ENCODE measurements at places on chromosomes 12 and 14.

DNA sequence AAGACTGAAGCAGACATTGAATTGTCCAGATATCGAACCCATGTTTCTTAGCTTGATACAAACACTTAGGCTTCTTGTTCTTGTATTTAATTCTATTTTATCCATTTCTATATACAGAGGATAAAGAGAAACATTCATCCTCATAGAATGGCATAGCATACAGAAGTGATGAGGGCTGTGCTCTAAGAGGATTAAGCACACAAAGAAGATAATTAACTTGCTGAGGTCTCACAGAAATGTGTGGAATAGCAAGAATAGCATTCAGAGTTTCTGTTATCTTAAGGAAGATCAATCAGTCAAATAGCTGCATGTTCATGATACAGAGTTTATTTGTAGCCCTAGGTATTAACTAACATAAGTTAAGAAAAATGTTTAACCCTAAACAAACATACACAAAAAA lies 27.3 kb upstream of the STRAP start:
- ATAC-seq = no peak

GRCh38 chr12:121942145-121942718 lies 23.8 kb downstream of the CFAP251 start:
- ATAC-seq = no peak

GRCh38 chr12:108950991-108951739 lies 69.7 kb downstream of the SVOP start:
- ATAC-seq = peak; percentile 81

DNA sequence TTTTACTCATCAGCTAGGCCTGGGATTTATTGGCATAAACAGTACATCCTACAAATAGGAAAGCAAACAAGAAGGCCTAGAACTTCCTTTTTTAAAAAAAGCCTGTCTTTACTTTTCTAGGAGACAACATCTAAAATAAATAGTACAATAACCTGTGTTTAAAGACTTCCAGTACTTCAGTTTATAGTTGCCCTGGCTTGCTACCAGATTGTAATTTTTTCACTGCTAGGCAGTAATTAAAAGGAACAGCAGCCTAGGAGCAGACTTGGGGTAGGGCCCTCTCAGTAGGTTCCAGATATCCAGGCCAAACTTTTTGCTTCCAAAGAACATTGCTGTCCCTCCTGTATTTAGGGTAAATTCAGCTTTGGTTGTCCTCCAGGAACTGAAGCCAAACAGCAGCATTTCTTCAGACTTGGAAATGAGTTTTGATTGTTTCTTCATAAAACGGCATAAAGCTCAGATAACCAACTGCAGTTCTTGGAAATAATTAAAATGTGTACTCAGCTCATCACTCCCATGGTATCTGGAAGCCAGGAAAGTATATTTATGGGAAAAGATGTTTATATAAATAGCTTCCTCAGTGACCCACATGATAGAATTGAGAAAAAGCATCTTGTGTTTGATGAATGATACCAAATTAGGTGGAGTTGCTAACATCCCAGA lies 61.7 kb downstream of the PPP1R36 start:
- no peak for ATAC-seq

- no peak for ATAC-seq
These were observed 178.1 kb upstream of the HMGA2 start for GRCh38 chr12:65646127-65646643.

DNA sequence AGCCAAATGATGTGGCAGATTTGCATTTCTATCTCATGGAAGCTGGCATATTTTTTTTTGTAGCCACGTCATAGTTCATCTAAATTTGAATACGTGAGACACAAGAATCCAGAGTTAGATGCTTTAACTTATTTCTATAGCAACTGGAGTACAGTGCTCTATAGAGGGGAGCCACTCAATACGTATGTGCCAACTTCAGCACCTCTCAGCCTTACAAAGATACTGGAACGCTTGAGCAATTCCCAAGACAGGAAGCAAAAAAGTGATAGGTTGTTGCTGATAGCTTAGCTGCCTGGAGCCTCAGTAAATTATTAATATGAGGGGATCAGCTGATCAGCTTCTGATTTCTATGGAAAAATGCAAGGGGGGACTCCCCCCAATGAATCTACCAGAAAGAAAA lies 24.1 kb upstream of the PELI2 start:
- ATAC-seq = no peak

DNA sequence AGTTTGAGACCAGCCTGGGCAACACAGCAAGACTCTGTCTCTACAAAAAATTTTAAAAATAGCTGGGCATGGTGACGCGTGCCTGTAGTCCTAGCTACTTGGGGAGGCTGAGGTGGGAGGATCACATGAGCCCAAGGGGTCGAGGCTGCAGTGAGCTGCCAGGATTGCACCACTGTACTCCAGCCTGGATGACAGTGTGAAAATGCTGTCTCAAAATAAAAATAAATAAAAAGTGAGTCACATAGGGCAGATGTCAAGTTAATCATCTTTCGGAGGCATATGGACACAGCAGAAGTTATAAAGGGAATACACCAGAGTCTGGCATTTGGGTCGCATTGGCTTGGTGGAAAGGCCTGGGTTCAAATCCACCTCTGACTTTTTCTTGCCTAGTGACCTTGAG lies 92.7 kb downstream of the PHETA1 start:
- ATAC-seq = no peak

GRCh38 chr14:97344666-97345065 lies 547.5 kb downstream of the VRK1 start:
- ATAC-seq = no peak

- no peak for ATAC-seq
These were observed 1.1 kb downstream of the CKB start for GRCh38 chr14:103521438-103521950.

DNA sequence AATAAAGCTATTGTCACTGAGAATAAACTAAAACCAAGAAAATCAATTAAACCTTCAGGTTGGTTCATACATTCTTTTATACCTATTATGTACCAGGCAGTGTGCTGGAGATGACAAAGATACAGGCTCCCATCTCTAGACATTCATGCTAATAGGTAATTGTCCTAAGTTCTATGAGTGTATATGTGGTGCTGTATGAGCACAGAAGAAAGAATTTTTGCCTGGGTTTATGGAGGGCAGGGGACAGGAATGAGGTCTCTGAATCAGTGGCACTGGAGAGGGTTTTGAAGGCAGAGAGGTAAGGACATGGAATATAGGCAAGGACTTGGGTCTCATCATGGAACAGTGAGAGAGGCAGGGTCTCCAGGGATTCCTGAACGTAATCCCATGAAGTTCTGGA lies 38.7 kb downstream of the MAP1LC3B2 start:
- no peak for ATAC-seq

DNA sequence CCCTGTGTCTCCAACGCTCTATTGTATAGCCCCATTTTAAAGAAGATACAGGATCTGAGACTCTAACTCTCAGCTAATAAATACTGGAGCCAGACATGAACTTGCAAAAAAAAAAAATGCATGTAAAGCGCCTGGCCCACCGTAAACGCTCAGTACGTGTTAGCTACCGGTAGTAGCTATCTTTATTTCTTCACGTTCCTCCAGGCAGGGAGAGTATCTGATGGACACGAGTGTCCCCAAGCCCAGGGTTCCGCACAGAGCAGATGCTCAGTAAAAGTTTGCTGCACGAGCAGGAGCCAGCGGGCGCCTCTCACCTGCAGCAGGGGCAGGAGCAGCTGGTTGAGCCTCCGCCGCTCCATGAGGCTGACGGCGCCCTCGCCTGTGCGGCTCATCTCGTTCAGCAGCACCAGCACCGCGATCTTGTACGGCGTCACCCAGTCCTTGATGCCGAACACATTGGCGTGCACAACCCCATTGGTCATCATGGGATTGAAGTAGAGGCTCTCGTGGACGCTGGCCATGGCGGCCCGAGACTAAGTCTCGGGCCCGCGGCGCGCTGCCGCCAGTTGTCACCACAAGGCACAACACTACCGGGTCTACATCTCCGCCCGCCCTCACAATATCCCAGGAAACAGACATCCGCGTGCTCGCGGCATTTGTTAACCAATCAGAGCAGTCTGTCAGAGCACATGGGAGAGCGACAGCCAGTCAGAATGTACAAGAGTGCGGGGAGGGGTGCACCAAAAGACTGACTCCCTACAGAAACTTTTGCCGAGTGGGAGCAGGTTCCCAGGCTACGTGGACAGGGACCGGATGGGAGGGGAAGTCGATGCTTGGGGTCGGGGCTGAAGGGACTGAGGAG lies at the start of gene ANAPC5:
Gene ANAPC5, minus strand, starts transcription at position 592 of the 862 bp plus-strand sequence. Its CDS starts 71 bp downstream, at position 521.
- ATAC-seq = peak; percentile 100

GRCh38 chr14:61192989-61193388 lies 88.1 kb downstream of the TMEM30B start:
- ATAC-seq = no peak

DNA sequence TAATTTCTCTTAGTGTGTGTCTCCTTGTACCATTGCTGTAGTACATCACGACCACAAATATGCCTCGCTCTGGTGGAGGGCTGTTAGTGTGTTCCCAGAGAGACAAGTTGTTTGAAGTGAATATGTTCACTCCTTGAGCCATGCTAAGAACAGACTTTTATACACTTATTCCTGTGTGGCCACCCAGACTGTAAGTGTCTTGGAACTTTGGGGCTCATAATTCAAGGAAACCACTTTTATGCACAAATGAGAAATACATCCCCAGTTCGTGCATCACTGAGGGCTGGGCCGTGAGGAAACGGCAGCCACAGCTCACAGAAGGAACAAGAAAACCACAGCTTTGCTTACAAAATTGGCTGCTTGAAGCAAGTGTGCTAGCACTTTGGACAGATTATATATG lies 362.2 kb upstream of the DDHD1 start:
- ATAC-seq = no peak

DNA sequence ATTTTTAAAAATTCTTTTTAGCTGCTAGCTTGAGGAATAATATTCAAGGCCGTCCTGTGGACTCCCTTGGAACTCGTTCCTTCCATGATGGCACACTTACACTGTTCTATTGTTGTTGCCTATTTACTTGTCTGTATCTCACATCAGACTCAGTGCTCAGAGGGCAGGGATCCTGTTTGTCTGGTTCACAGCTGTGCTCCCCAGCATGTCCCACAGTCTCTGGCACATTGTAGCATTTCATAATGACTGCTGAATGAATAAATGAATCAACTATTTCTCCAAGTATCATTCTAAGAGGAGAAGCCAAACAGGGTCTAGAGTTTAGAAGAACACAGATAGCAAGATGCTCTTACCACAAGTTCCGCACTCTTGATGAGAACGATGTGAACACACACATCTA lies 48.0 kb downstream of the NTN4 start:
- no peak for ATAC-seq

DNA sequence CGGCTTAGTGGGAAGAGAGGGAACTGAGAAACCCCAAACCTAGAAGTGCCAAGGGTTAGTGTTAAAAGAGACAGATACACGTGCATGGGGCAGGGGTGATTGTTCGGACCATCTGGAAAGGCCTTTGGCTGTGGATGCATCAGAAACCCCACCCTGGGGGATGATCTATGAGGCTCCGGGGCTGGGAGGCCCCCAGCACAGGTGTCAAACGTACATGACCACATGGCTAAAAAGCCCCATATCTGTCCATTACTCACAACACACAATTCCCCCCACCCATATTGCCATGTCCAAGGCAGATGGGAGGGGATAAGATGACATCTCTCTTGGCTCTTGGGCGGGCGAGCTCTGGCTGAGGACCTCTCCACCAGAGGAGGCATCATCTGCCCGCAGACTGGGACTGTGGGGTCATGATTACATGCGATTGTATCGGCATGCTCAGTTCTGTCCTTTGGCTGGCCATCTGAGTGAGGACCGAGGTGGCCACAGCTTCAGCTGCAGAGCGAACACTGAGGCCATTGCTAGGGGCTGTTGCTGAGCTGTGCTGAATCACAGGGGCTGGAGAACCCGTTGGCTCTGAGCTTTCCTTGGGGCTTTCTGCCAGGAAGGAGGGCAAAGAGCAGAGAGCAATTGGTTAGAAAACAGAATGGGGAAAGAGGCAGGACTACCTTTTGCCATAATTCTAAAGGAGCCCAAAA lies 9.6 kb upstream of the NPFF start:
- no peak for ATAC-seq

DNA sequence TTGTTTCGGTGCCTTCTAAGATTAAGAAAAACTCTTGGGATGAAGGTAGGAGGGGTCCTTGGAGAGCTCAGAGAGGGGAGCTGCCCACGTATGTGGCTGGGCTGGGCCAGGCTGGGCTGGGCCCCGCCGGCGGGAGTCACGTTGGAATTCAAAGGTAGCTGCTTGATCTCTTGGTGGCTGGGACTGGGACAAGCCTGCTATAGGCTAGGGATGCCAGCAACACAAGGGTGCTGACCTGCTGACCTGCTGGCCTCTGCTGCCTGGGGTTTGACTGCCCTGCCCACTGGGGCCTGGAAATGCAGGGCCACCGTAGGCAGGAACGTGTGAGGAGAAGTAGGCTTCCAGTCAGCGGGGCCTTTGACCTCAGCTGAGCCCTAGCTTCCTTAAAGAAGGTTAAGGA lies 52.8 kb upstream of the GTF2A1 start:
- ATAC-seq = no peak

DNA sequence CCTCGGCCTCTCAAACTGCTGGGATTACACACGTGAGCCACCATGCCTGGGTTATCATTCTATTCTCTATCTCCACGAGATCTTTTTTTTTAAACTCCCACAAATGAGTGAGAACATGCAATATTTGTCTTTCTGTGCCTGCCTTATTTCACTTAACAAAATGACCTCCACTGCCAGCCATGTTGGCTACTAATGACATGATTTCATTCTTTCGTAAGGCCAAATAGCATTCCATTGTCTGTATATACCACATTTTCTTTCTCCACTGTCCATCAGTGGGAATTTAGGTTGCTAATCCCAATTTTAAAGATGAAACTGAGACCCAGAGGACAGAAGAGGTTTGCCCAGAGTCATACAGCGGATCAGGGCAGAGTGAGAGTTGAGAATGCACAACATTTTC lies 10.9 kb upstream of the TRPV4 start:
- no peak for ATAC-seq

GRCh38 chr12:109670731-109671130 lies 42.9 kb upstream of the FAM222A start:
- no peak for ATAC-seq

All from stimulated activated memory B cell treated with anti-CD40 and anti-IgM and Interleukin-4, amounts not matched to agents 10 μg/mL and 1 μg/mL and 100 μg/mL, for 72 hours (primary cell).